Activated CD8-positive, alpha-beta memory T cell treated with anti-CD3 and anti-CD28 coated beads, Interleukin-2, amount 50 U/mL, for 4 hours (primary cell): ENCODE measurements at places on chromosomes 4 and X.

DNA sequence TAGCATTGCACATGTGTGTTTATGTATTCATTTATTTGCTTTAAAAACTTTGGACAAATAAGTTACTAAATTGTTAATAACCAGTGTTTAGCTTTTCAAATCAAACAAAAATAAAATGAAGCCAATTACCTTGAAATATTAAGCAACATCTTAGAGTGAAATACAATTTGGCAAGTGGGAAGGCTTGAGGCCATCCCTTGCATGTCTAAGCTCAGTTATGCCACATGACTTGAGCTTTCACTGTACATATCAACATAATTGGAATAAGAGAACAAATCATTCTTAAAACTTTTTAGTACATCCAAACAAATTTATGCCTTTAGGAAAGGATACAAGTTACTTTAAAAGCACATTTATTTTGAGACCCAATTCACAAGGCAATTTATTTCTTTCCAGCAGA, 640.6 kb downstream of the SPRY1 start:
- no peak for DNase-seq

GRCh38 chr4:56389558-56389957, 2.3 kb upstream of the AASDH start:
- DNase-seq: no peak

- DNase-seq: no peak
Observed at GRCh38 chr4:163400911-163401310, 57.2 kb downstream of the NPY5R start.

DNA sequence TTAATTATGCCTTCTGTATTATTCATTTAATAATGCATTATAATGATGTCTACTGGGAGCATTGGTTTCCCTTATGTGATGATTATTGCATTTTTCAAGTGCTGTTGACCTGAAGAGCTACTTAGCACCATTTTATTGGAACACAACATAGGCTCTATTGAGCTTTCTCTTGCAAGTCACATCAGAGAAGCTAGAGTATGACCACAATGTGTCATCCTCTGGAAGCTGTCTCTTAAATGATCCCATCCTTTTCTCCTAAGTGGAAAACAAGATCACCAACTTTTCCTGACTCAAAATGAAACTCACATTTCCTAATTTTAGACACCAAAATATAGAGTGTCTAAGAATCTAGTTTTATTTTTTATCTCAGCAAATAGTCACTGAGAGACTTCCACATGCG, 1451.9 kb downstream of the PCDH7 start:
- no peak for DNase-seq
